ENCODE measurements at places on chromosomes 4 and X.

DNA sequence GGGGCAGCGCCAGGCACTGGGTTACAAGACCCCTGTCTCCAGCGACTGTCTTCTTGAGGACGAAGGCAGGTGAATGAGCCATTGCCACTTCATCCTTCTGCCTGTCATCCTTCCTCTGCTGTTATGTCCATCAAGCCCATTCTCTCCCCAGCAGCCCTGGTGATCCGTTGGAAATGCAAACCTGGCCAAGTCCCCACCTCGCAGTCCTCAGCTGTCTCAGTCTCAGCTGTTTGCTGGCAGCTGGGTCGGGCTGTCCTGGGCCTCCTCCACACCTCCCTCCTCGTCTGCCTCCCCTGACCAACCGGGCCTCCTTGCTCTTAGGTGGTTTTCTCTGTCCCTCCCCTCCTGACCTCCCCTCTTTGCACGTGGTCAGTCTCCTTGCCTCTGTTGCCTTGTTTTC is 38.0 kb downstream of the PTTG2 start:
- no peak for DNase-seq

- DNase-seq, result no peak
Measured at GRCh38 chr4:100486496-100486895, 31.3 kb downstream of the EMCN start.

- DNase-seq, result no peak
Measured at GRCh38 chrX:110042496-110042895, 39.6 kb downstream of the TMEM164 start.

GRCh38 chr4:68451246-68452211 is 4.3 kb downstream of the TMPRSS11E start:
- DNase-seq, result no peak

GRCh38 chr4:56215901-56216300 is 171.4 kb downstream of the AASDH start:
- no peak for DNase-seq

- DNase-seq, result peak; percentile 1
Measured at GRCh38 chrX:77070202-77070918, 376.8 kb upstream of the FGF16 start.

- DNase-seq, result no peak
Measured at GRCh38 chr4:184801781-184802696, 23.7 kb downstream of the ACSL1 start.

DNA sequence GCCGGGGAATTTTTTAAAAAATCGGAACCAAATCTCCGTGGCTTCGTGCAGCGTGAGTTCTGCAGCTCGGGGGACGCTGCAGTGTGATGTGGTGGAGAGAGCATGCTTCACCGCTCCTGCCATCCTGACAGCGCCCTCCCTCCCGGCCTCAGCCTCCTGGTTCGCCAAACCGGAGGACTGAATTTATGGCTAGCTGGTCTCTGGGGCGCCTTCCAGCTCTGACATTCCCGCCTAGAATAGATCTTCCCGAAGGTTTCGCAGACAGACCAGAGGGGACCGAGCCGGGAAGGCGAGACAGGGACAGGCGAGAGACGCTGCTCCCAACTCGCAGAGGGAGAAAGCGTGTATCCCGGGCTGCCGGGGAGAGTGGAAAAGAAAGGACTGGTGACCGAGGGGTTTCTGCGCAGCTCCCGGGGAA is 25.9 kb downstream of the HOPX start:
- DNase-seq, result no peak

DNA sequence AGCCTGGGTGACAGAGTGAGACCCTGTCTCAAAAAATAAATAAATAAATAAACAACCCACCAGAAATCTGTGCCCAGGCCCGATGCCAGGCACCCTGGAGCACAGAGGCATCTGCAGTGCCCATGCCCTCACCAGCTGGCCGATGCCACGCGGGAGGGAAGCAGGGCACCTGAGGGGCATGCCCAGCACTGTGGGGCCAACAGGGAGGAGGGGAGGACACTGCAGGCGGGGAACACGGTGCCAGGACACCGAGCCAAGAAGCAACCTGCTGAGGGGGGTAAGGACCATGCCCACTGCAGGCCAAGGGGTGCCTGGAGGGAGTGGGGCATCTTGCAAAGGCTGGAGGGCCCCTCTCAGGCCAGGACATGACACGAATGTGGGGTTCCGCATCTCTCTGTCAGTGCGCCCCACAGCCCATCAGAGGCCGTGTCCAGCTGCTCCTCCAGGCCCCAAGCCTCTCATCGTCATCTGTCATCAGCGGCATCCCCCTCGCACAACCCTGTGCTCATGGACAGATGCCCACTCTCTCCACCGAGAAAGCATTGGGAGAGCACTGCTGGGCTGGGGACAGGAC is 13.3 kb upstream of the DUSP9 start:
- DNase-seq, result no peak

DNA sequence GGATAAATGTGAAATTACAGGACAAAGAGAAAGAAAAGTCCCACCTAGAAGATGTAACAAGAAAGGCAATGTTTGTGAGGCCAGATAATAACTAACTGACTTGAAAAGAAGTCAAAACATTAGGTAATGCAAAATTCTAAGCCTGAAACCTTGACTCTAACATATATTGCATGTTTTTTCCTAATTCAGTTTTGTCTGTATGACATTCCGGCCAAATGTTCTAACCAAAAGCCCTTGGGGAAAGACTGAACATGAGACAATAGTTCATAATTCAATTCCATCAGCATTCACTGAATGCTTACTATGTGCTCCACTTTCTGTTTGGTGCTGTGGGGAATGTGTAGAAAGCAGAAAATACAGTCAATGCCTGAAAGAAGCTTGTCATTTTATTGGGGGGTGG is 84.8 kb upstream of the PLAC1 start:
- DNase-seq, result no peak

GRCh38 chr4:23320931-23321587 is 568.8 kb downstream of the PPARGC1A start:
- DNase-seq, result no peak

- no peak for DNase-seq
Measured at GRCh38 chrX:526295-527224, 104.0 kb upstream of the SHOX start.

- no peak for DNase-seq
Measured at GRCh38 chrX:357693-358471, 28.8 kb downstream of the PPP2R3B start.

GRCh38 chr4:123632693-123633030 is 236.1 kb downstream of the SPRY1 start:
- no peak for DNase-seq

GRCh38 chr4:1265351-1265750 is 16.4 kb upstream of the CTBP1 start:
- no peak for DNase-seq

- no peak for DNase-seq
Measured at GRCh38 chrX:64782923-64783322, 193.3 kb downstream of the ZC4H2 start.

- DNase-seq, result no peak
Measured at GRCh38 chr4:1493540-1494287, 87.5 kb upstream of the NKX1-1 start.

DNA sequence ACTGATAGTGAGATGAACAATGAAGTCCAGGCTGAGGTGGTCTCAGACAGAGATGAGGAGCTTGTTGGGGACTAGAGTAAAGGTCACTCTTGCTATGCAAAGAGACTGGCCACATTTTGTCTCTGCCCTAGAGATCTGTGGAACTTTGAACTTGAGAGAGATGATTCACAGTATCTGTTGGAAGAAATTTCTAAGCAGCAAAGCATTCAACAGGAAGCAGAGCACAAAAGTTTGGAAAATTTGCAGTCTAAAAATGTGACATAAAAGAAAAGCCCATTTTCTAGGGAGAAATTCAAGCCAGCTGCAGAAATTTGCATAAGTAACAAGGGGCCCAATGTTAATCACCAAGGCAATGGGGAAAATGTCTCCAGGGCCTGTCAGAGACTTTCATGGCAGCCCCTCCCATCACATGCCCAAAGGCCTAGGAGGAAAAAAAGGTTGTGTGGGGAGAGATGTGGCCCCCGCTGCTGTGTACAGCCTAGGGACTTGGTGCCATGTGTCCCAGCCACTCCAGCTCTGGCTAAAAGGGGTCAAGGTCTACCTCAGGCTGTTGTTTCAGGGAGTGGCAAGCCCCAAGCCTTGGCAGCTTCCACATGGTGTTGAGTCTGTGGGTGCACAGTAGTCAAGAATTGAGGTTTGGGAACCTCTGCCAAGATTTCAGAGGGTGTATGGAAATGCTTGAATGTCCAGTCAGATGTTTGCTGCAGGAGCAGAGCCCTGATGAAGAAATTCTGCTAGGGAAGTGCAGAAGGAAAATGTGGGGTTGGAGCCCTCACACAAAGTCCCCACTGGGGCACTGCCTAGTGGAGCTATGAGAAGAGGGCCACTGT is 262.8 kb downstream of the DKK2 start:
- DNase-seq, result no peak

- no peak for DNase-seq
Measured at GRCh38 chrX:154121207-154121606, 22.8 kb upstream of the OPN1LW start.

DNA sequence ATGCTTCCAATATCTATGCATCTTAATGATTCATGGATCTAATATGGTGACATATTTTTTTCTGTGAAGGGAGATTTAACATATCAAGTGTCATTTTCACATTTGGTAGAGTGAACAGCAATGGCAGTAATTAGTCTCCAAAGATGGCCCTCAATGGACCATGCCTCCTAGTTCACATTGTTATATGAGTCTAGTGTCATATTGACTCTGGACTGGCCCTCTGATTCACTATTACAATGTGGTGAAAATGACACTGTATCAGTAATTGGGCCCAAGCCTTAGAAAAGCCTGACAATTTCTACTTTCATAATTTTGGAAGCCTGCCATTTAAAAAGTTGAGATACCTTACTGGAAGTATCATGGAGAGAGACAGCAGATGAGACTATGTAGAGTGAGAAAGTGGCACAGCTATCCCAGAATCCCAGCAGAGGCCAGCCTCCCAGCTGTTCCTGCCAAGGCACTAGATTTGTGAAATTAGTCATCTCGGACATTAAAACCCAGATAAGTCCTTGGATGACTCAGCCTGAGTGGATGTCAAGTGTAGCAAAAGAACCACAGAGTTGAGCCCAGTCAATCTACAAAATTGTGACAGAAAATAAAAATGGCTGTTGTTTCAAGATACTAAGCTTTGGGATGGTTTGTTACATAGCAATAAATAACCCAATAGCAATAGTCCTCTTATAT is 68.4 kb downstream of the ARHGEF38 start:
- DNase-seq, result no peak

DNA sequence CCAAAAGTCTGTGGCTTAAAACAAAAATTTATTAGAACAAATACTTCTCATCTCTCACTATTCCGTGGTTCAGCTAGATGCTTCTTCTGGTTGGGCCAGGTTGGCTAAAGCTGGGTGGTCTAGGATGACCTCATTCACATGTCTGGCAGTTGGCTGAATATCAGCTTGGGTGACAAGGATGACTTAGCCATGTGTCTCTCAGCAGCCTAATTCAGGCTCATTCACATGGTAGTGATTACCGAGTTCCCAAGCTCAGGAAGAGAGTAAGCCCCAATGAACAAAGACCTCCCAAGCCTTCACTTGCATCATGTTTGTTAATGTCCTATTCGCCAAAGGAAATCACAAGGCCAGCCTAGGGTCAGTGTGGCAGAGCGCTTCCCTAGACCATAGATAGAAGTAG is 119.4 kb downstream of the FANCB start:
- DNase-seq, result no peak

DNA sequence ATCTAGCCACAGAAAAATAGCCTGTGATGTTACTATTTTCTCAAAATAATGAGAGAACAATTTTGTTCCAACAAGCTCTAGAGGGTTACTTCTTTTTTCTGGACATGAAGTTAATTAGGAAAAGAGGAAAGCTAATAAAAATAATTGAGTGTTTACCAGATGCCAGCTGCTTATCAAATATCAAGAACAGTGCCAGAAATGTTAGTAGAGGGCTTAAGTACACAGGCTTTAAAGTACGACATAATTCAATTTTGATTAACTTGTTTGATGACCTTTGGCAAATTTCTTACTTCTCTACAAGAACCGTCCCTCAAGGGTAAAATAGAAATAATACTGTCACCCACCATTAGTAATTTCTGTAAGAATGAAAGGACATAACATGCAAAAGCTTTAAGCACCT is 977.0 kb downstream of the FSTL5 start:
- DNase-seq, result no peak

- no peak for DNase-seq
Measured at GRCh38 chr4:41752081-41752836, 3.7 kb upstream of the PHOX2B start.

DNA sequence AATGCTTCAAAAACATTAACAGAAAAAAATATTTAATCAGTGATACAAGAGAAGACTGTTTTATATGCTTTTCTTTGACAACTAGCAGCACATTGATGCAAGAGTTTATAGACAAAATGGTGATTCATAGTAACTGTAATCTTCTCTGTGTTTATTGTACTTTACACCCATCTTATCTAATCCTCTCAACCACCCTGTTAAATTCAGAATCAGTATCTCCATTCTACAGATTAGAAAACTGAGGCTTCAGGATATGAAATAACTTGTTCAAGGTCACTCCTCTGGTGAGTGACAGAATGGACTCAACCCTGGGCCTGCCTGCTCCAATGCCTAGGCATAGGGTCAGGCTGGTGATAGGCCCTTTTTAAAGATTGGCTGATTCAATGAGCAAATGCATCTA is 26.1 kb upstream of the TMEM184C start:
- no peak for DNase-seq

DNA sequence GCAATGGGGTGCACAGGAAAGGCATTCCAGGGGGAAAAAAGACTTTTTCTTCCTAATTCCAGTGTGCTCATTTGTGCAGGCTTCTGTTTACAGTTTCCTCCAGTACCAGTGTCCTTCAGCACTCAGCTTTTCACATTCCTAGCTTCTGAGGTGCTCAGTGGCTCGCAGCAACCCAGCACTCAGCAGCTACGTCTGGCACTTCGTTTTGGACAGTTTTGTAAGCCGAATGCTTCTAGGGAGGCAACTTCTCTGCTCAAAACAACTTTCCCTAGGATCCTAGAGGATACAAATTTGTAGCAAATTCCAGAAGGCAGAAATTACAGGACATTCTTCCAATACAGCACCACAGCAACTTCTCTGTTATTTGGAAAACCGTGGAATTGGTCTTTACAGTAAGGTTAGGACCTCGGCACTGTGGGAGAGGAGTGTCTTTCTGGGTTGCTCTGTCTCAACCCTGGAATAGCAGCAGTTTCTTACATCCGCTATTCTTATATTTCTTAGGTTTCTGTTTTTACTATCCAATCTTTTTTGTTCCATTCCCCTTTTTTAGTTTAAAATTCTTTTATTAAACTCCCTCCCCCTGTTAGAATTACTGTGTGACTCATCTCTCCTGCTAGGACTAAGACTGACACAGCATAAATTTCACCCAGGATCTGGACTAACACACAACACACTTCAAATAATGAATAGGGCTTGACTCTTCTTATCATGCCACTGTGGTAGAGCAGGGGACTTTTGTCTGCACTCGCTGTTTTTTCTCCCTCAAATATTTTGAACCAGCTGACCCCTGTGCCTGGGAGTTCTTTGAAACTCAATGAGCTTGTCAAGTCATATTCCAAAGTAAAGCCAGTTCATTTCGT is 1314.7 kb downstream of the FSTL5 start:
- DNase-seq, result no peak

GRCh38 chr4:154960476-154960875 is 179.4 kb downstream of the RBM46 start:
- DNase-seq, result no peak

GRCh38 chr4:189299706-189300105 is 641.0 kb upstream of the FRG1 start:
- no peak for DNase-seq
